ENCODE measurements at places on chromosomes 3 and 15.

GRCh38 chr3:126970101-126970500 lies 12.8 kb upstream of the PLXNA1 start:
- no peak for DNase-seq

- DNase-seq = no peak
Measured at GRCh38 chr3:147989344-147989743, 580.2 kb downstream of the ZIC1 start.

DNA sequence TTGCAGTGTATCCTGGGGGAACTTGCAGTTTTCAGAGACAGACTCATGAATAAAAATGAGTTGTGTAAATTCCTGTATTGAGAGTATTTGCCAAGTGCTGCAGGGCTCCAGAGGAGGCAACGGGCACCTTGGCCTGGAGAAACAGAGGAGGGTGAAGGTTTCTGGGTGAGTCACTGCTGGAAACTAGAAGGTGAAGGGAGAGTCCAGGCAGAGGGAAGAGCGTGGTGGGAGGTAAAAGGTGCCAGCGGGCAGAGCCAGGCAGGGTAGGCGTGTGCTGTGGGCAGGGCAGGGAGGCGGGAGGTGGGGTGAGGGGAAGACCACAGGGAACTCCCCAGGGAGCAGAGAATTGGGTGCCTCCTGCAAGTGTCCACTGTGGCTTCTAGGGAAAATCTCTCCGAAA lies 120.8 kb downstream of the SLCO3A1 start:
- no peak for DNase-seq

DNA sequence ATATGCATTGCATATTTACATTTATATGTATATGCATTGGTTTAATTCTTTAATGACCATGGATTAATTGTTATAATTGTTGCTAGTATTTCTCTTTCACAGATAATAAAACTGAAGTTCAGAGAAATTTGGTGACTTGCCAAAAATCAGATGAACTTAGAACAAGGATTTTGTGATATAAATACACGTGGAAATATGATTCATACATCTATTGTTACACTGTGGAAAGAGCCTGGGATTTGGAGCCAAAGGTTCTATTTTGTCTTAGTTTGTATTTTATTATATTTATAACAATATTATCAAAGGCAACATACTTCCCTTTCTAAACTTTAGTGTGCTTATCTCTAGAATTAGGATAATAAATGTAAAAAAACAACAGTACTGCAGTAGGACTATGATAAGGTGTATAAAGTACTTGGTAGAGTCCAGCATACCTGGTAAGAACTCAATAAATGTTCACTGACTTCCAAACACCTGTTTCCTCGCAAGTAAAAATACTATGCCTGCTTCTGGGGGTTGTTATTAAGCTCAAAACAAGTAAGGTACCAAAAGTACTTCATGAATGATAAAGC lies 342.9 kb downstream of the THSD4 start:
- no peak for DNase-seq

GRCh38 chr15:35427091-35427490 lies 118.9 kb downstream of the DPH6 start:
- DNase-seq = no peak

- DNase-seq = no peak
Measured at GRCh38 chr3:143612541-143612940, 235.7 kb downstream of the SLC9A9 start.

Measured in activated CD4-positive, alpha-beta T cell treated with anti-CD3 and anti-CD28 coated beads, Interleukin-2, amount 50 U/mL, for 1 hour (primary cell).